Iris pigment epithelial cell (primary cell): ENCODE measurements at places on chromosomes 5 and 9.
A peak's percentile ranks its signal among the peaks of the same experiment; 100 is the strongest.

- peak; percentile 94 for DNase-seq
Measured at GRCh38 chr5:90055831-90056328, 353.7 kb downstream of the CETN3 start.

DNA sequence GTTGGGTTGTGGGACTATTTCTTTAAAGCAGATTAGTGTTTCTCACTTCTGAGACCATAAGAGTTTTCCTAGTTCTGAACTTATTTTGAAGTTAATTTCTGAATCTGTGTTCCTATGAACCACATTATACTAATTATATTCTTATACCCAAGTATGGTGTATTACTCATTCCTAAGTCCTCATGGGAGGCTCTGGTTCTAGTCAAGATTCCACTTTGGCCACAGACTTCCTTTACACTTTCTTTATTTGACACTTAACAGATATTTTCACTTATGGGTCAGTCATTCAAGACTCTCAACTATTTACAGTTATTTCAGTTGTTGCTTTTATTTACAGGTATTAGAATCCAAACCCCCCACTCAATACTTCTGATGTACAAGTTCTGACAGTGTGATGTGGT lies 937.2 kb upstream of the TYRP1 start:
- no peak for DNase-seq

GRCh38 chr9:117886616-117887015 lies 182.4 kb downstream of the TLR4 start:
- no peak for DNase-seq

GRCh38 chr5:6542421-6543345 lies 90.2 kb downstream of the NSUN2 start:
- DNase-seq, result no peak

DNA sequence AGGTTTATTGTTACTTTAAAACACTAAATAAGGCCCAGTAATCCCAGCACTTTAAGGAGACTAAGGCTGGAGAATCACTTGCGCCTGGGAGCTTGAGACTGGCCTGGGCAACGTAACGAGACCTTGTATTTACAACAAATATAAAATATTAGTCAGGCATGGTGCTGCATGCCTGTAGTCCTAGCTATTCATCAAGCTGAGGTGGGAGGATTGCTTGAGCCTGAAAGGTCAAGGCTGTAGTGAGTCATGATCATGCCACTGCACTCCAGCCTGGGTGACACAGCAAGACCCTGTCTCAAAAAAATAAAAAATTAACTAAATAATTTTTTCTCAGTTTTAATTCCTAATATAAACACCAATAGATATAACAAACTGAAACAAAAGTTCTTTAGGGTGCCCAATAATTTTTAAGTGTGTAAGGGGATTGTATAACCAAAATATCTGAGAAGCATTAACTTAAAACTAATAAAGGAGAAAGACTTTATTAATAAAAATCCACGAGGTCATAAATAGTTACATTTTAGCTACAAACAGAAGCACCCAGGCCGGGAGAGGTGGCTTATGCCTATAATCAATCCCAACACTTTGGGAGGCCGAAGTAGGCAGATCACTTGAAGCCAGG lies 32.7 kb downstream of the FAM13B start:
- peak; percentile 63 for DNase-seq

DNA sequence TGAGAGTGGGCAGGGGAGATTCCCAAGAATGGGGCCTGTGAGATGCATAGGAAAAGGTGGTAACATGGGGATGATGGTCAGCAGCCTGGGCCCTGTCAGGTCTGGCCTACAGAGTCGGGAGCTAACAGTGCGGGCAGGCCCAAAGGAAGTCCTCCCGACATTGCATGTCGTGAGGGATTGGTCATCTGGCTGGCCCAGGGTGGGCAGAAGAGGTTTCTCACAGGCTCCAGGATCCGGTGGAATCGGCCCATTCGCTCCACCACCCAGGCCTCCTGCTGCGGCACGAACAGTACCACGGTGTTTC lies 514 bp downstream of the STOML2 start:
- peak; percentile 20 for DNase-seq

DNA sequence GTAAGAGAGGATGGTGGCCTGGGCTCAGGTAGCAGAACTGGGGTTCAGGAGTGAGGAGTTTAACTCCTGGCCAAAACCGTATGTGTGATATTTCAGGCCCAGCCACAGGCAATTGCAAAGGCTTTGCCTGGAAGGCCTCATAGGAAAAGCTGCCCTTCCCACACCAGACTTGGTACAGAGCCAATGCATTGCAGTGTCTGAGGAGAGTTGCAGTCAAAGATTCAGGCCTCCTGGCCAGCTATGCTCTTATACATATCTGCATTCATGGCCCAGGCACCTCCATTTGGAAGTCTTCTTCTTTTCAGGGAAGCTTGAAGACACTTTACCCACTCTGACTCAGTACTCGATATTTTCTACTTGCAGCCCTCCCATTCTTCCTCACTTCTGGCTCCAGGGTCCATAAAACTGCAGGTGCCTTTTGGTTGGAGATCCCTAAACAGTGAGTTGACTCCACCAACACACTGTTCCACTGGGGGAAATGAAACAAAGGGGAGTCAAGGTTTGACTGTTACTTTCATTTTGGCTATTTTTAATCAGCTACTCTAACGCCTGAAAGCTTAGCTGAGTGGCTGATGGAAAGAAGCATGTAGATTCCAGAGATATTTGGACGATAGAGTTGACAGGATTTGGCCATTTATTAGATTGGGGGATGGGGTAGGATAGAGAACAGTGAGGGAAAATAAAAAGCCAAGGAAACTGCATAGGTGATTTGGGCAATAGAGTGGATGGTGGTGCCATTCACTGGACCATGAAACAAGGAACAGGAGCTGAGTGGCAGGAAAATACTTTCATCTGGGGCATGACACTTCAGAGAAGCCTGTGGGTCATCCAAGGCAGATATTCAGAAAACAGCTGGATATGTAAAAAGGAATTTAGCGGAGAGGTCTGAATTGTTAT lies 30.6 kb upstream of the IL33 start:
- peak; percentile 45 for DNase-seq

DNA sequence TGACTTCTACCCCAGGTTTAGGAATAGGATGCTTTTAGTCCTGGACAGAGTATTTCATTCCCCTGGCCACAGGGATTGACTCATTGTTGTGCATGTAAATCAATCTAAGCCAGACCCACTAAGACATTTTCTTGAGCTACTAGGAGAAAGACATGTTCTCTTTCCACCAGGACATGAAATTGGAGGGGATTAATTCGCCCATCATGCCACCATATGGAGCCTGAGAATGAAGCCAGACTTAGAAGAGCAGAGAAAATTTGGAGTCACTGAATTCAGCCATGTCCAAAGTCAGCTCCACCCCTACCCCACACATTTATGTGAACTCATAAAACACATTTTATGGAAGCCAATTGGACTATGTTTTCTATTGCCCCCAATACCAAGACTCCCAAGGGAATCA lies 322.5 kb downstream of the NFIB start:
- DNase-seq, result no peak

DNA sequence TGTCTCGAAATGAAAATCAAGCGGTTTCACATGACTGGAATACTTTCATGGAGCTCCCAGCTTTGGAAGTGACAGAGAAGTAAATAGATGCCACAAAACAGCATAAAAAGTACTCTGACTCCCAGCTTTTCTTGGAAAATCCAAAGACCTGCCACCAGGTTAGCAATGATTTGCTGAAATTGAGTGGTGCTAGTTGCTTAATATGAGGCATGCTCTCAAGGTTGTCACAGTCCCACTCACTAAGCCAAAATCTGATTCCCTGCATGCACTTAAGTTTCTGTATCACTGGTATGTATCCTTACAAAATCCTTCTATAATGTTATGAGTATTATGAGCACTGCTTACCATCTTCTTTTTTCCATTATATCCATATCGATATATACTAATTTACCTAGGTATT lies 13.0 kb upstream of the SH3RF2 start:
- DNase-seq, result no peak

DNA sequence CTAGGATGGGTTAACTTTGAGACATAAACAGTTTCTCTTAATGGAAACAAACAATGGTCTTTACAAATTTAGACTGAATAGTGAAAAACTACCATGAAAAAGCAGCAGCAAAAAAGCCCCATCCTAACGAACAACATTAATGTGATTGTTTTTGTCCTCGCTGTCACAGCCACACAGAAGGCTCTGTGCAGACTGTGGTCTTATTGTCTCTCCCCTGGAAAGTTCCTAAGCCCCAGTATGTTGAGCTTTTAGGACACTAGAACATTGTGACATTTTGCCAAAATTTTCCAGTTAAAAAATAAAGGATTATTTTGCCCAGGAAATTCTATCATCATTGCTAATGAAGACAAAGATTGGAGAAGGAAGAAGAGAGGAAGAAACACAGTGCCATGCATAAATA lies 12.6 kb upstream of the SOWAHA start:
- DNase-seq, result no peak

GRCh38 chr5:58440901-58441460 lies 18.9 kb downstream of the PLK2 start:
- no peak for DNase-seq

GRCh38 chr9:90822866-90823265 lies 21.2 kb downstream of the SYK start:
- DNase-seq, result no peak

DNA sequence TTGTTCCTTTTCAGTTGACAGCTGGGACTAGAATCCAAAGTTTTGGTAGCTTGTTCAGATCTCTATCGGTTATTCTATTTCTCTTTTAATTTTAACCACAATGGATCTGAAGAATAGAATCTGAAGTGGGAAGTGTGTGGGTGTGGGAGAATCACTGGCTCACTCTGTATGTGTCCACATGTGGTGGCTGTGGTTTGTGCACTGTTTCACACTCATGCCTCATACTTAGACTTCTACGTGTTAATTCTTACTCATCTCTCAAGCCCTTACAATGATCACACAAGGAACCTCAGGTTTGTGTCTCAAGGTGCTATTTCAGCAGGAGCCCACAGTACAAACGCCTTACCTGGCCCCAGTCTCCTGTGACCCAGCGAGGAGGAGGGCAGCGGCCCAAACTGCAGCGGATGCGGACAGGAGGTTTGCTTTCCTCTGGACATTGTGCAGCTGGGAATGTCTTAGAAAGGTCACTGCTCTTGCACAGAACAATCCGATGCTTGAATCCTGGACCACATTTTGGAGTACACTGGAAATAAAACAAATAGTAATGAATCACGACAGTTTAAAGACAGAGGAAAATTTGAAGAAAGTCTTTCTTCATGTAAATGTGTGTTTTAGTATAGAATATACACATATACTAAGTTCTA lies 309.1 kb downstream of the ADAMTS6 start:
- DNase-seq, result peak; percentile 90

DNA sequence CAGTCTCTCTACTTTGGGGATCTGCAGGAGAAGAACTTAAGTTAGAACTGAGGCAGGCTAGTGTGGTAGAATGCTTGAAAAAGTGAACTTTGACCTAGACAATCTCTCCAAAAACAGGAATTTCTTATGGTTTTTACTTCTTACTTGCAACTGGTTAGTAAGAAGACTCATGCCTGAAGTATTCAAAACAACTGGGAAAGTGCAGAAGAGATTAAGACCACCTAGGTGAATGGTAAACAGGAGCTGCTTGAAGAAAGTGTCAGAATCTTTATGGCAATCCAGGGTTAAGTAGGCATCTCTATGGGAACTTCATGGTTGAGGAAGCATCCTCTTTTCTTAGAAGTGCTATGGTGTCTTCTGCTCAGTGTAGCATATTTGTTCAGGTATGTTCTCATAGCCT lies 428.6 kb upstream of the TLE4 start:
- DNase-seq, result peak; percentile 15

GRCh38 chr5:83608122-83608521 lies 112.5 kb downstream of the HAPLN1 start:
- peak; percentile 53 for DNase-seq

DNA sequence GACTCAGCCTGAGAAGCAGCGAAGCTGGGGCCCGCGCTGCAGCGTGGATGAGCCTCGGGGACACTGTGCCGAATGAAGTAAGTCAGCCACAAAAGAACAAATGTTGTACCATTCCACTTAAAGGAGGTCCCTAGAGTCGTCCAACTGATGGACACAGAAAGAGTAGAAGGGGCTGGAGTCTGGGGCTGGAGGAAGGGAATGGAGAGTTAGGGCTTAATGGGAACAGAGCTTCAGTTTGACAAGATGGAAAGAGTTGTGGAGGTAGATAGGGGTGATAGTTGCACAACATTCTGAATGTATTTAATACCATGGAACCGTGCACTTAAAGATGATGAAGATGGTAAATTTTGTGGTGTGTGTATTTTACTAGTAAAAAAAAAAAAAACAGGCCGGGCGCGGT lies 119.9 kb downstream of the EHMT1 start:
- no peak for DNase-seq

DNA sequence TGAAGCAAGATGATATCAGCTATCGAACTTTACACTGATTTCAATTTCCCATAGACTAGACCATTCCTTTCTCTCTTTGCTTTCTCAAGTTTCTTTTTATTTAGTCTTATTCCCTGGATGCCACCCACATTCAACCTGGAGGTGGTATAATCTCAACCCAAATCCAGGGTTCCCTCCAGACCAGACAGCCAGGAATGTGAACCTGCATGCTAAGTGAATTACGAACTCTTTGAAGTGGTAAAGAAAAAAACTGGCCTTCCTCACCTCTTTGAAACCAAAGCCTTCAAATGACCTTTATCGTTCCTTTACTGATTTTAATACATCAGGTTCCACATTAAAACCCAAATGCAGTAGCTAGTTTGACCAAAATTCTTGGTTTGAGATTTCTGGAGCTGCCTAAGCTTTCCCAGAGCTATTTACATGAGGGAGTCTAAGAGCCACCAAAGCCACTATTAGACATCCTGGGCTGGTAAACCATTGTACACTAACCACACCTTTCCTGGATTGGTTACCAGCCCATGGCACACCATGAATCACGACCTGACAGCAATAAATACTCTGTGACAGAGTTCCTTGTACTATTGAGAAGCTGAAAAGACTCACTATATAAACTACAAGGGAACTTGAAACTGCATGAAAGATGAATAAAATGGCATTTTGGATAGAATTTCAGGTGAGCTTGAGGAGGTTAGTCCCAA lies 323.7 kb downstream of the ADAMTS6 start:
- DNase-seq, result no peak
